ENCODE measurements at places on chromosomes 1 and 21.

GRCh38 chr1:101929343-101929742, 67.4 kb downstream of the OLFM3 start:
- no peak for DNase-seq

DNA sequence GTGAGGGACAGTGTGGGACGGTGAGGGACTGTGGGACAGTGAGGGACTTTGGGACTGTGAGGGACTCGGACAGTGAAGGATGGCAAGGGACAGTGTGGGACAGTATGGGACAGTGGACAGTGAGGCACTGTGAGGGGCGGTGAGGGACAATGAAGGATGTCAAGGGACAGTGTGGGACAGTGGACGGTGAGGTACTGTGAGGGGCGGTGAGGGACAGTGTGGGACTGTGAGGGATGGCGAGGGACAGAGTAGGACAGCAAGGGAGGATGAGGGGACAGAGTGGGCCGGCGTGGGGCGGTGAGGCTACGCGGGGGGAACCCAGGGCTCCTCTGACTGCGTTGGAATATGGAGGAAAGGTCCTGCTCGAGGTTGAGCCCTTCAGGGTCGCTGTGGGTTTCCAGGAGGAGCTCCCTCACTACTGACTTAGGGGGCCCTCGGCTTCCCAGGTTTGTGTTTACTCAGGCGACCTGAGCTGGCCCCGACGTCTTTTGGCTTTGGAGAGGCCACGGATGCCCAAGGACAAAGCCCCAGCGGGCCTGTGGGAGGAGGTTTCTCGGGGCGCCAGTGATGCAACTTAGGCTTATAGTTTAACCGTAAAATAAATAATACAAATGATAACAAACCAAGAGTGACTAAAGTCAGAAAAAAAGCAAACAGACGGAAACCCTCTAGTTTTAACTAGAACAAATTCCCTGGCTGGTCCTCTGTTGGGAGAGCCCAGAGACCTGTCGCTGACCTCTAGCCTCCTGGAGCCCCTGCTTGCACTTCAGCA, 1.1 kb upstream of the ERRFI1 start:
- DNase-seq = no peak

DNA sequence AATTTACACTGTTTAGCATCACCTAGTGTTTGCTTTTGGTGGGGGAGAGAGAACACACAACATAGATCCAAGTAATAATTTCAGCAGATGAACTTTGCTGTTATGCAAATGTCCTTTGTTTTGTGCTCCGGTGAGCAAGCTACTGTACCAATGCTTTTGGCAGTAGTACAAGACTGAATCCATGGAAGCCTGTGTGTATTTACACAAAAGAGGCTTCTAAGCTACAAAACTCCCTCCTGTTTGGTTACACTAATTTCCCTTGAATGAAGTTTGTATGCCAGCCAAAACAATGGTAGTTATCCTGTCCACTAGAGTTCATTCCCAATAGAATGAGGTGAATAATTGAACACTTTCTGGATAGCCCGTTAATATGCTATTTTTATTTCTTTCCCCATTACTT, 320.5 kb downstream of the KCTD3 start:
- no peak for DNase-seq

- DNase-seq = no peak
Observed at GRCh38 chr1:109112056-109112651, 1.8 kb upstream of the ELAPOR1 start.

GRCh38 chr1:119745034-119745433, 23.7 kb downstream of the HMGCS2 start:
- no peak for DNase-seq

GRCh38 chr21:31781737-31782136, 49.8 kb upstream of the SCAF4 start:
- no peak for DNase-seq

- DNase-seq = no peak
Observed at GRCh38 chr1:5586629-5587028, 405.6 kb downstream of the NPHP4 start.

DNA sequence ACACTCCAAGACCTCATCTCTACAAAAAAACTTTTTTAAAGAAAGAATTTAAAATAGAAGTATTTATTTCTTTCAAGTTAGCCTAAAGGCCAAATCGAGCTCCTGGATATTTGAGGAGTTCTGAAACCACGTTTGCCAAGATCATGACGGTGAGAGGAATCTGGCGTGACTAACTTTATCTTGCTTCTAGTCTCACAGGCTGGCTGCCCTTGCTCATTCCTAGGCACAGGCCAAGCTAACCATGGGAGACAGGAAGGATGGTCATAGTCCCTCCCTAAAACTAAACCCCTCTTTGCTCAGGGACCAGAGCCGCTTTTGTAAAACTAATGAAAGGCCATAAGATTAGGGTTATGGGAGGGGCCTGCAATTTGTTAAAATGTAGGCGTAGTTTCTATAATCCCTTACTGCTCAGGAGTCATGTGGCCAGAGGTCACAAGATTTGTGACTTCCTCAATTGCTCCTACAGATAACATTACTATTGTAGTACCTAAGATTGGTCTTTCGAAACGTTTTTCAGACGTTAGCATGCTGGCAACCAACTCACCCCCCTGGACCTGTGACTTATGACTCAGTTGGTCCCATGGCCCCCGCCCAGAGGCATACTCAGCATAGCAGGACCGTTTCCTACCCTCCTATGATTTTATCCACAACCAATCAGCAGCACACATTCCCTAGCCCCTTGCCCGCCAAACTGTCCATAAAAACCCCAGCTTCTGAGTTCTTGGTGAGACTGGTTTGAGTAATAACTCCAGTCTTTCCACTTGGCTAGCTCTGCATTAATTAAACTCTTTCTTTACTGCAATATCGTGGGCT, 425.0 kb downstream of the SMYD3 start:
- DNase-seq = no peak

Data from stimulated activated CD8-positive, alpha-beta memory T cell treated with anti-CD3 and anti-CD28 coated beads, Interleukin-4, amount 100 ng/mL, for 48 hours (primary cell).